CD8-positive, alpha-beta memory T cell (primary cell): ENCODE measurements at places on chromosomes 12 and 14.

GRCh38 chr12:42686514-42687172, 97.1 kb upstream of the PRICKLE1 start:
- no peak for DNase-seq

- DNase-seq, result no peak
Measured at GRCh38 chr12:21800011-21800410, 25.5 kb upstream of the KCNJ8 start.

DNA sequence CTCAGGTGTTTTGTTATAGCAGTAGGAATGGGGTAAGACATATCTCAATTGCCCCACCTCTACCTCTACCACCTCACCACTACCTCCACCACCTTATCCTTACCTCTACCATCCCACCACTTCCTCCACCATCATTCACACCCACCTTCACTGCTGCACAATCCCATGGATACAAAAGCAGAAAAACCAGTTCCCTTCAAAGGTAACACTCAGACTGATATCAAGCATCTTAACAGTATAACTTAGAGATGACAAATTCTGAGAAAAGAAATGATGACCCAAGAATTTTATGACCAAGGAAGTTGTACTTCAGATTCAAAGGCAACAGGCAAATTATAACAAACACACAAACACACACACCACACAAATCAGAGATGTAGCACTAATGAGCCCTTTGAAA, 189.4 kb downstream of the NUAK1 start:
- no peak for DNase-seq

- no peak for DNase-seq
Measured at GRCh38 chr12:32252199-32253073, 145.8 kb downstream of the BICD1 start.

DNA sequence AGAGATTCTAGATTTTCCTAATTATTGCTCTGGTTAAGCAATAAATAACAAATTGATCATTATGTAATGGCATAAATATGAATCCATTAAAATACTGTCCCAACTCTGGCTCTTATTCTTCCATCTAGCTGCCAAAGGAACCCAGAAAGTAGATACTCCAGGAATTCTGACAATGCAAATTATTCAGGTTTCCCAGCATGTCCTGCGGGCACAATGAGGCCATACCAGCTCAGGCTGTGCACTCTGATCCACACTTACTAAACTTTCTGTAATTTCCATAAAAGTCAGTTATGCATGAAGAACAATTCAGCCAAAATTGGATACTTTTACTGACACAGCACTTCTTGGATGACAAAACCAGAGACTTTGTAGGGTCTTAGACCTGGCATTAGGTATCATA, 576.3 kb downstream of the KCNH5 start:
- DNase-seq, result no peak

GRCh38 chr12:112018571-112019237, 5.5 kb downstream of the ERP29 start:
- DNase-seq, result no peak

- no peak for DNase-seq
Measured at GRCh38 chr12:82870771-82871377, 184.2 kb downstream of the TMTC2 start.

DNA sequence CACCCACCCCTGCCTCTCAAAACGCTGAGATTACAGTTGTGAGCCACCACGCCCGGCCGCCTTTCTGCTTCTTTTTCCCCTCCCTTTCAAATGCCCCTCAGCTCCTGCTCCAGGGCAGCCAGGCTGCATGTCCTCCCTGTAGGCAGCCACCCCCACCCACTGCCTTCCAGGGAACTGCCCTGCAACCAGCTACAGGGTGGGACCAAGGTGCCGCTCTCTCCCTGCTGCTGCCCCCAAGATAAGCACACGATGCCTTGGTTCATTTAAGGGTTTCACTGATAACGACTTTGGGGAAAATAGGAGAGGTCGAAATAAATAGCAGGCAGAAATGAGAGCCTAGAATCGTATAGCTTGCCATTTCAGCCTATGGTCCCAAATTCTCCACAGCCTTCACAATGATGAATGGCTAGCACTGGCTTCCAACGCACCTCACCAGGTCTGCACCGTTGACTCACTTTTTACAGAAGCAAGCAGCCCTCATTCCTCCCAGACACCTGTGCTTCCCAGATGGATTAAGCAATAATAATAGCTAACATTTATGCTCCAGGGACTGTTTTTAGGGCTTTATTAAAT, 40.7 kb downstream of the ATG14 start:
- DNase-seq, result no peak

- DNase-seq, result no peak
Measured at GRCh38 chr12:67073336-67073735, 195.8 kb upstream of the CAND1 start.

DNA sequence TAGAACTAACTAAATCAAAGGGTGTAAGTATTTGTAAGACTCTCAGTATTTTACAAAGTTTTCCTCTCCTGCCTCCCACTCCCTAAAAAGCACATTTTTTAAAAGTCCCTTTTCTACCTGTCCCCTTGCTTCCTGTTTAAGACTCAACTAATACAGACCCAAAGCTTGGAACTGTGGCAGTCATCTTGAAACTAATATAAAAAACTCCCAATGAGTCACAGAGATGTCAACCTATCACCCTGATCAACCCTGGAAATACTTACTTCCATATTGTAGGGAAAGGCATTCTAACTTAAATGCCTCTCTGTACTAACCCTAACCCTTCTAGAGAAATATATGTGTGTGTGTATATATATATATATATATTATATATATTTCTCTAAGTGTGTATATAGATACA, 184.8 kb downstream of the SPTSSA start:
- no peak for DNase-seq

- no peak for DNase-seq
Measured at GRCh38 chr12:19761463-19761862, 322.2 kb downstream of the AEBP2 start.

DNA sequence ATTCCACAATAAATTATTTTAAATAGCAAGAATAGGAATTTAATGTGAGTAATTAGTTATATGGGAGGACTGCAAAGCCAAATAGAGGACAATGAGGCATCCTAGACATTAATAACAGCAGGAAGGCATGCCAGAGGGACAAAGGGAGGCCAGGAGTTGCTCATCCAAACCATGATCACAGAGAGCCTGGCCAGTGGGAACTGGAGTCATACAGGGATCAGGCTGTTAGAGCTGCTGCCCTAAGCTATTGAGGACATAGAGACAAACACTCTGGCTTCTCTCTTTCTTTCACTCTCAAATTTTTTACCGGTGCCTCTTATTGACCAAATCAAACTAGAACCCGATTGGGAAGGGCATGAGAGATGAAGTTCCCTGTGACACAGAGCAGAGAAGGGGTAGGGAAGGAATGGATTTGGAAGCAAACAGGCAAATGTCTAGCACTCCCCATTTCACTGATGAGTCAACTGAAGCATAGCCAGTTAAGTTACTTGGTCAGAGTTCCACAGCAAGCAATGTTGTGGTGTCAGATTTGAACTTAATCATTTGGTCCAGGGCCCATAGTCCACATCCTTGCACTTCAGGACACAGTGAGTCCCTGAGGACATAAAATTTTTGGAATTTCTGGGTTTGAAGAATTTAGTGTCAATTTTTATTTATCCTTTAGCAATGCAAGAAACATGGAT, 17.9 kb upstream of the CFAP54 start:
- no peak for DNase-seq

DNA sequence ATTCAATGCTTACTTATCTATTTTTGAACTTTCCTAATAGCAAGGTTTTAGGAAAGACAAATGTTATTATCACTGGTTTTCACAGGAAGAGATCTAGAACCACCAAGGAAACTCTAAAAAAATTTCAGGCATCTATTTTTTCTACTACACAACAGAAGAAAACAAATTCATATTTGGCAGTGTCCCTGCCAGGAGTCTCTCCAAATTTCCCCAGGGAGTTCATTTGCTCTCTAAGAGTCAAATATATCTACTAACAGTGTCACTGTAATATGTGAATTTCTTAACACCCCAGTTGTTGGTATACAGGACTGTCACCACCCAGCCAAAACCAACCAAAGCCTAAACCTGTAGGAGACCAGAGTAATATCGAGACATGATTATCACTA, 83.4 kb downstream of the STXBP6 start:
- DNase-seq, result no peak

- DNase-seq, result no peak
Measured at GRCh38 chr12:118851891-118852290, 129.4 kb upstream of the SRRM4 start.

DNA sequence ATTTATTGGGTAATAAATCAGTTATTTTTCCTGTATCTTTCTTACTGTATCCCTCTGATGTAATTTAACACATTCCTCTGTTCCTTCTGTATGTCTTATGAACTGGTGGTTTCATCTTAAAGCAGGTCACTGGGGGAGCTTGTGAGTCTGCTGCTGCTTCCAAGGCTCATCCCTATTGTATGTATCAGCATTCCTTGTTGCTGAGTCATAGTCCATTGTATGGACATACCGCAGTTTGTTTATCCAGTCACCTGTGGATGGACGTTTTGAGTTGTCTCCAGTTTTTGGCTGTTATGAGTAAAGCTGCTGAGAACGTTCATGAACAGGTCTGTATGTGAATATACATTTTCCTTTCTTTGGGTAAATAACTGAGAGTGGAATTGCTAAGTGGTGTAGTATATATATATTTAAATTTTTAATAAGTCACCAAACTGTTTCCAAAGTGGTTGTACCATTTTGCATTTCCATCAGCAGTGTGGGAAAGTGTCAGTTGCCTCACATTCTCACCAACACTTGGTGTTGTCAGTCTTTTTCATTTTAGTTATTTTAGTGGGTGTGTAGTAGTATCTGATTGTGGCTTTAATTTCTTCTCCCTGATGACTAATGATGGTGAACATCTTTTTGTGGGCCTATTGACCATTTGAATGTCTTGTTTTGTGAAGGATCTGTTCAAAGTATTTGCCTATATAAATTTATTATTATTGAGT, 82.7 kb downstream of the BEGAIN start:
- DNase-seq, result no peak

GRCh38 chr12:107332743-107333142, 239.4 kb upstream of the CRY1 start:
- DNase-seq, result no peak

- DNase-seq, result no peak
Measured at GRCh38 chr12:25131270-25131669, 63.7 kb downstream of the DNAI7 start.

- no peak for DNase-seq
Measured at GRCh38 chr14:68637106-68638021, 155.5 kb downstream of the ZFP36L1 start.

- DNase-seq, result no peak
Measured at GRCh38 chr12:43805149-43805859, 813 bp downstream of the TWF1 start.

GRCh38 chr12:89346741-89347324, 5.5 kb downstream of the DUSP6 start:
- DNase-seq, result no peak

DNA sequence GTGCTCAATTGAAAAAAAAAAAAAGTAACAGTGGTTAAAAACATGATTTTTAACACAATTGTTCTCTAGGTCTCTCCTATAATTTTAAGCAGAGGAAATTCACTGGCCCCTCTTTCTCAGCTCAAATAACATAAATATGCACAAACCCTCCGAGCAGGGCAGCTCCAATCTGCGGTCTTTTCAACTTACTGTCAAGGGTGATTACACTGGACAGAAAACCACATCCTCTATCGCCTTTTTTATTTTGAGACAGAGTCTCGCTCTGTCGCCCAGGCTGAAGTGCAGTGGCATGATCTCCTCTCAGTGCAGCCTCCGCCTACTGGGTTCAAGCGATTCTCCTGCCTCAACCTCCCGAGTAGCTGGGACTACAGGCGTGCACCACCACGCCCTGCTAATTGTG, 16.5 kb upstream of the GABARAPL1 start:
- no peak for DNase-seq

DNA sequence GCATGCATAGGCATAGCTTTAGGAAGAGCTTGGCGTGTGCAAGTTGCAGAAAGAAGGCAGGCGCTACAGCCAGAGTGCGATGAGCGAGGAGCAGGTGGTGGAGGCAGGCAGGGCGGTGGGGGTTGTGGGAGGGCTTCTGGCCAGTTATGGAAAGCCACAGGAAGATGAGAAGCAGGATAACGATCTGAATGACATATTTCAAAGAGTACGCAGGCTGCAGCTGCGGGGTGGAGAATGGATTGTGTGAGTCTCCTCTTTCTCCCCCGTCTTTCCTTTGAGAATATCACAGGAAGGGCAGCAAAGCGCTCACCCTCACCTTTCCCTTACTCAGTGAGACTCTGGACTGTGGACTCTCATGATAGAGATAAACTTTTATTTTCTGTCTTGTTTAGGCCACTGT, 48.7 kb upstream of the PLXNC1 start:
- no peak for DNase-seq

DNA sequence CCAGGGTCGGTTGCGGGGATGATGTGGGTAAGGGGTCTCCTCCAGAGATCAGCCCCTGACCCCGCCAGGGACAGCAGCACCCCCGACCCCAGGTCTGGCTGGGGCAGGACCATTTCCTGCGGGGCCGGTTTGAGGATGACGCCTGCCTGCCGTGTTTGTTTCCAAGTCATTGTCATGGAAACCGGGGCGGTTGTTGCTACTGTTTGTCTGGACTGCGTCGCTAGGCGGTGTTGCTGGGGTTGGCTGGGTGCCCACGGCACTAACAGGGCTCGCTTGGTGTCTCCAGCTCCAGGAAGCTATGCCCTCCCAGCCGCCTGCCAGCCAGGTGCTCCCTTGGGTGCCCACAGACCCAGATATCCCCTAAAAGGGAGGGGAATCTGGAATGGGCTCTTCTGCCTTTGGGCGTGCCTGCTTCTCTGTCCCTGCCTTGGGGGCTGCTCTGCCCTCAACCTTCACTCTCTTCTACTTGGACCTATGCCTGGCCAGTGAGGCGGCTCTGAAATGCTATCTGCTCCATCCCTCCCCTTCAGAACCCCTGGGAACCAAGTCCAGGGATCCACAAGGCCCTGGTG, 4.7 kb upstream of the CRIP1 start:
- peak; percentile 94 for DNase-seq

- DNase-seq, result no peak
Measured at GRCh38 chr14:73997108-73997943, 21.8 kb downstream of the ENTPD5 start.

DNA sequence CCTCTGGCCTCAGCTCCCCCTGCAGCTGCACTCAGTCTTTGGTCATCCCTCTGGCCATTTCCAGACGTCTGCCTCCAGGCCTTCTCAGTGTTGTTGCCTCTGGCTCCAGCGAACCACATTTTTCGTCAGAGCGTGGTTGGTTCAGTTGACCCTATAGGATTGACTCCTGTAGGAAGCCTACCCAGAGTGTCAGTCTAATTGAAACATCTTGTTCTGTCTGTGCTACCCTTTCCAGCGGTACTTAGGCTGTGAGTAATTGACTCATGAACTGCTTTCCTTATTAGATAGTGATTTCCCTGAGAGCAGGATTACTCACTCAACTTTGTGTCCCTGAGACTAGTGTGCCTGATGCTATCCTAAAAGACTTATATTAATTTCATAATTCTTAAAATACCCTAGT, 373.2 kb downstream of the ATP23 start:
- no peak for DNase-seq

GRCh38 chr14:49853572-49854375, 1.2 kb upstream of the NEMF start:
- DNase-seq, result peak; percentile 69
